ENCODE measurements at places on chromosomes 1 and 21.

DNA sequence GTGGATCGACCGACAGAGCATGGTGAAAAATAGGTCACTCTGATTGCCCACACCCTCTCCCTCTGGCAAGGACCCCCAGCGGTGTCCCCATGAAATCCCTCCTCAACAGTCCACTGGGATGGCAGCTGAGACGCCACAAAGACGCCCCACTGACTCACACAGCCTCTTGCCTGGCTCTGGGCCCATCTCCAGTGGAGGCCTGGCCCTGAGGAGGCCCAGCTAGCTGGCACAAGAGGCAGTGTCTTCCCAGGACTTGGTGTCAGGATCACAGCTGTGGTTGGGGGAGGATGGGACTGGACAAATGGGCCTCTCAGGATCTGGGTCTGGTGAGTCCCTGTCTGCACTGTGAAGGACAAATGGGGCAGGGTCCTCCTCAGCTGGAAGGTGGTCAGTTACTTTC lies 4.6 kb downstream of the ALX3 start:
- no peak for DNase-seq

DNA sequence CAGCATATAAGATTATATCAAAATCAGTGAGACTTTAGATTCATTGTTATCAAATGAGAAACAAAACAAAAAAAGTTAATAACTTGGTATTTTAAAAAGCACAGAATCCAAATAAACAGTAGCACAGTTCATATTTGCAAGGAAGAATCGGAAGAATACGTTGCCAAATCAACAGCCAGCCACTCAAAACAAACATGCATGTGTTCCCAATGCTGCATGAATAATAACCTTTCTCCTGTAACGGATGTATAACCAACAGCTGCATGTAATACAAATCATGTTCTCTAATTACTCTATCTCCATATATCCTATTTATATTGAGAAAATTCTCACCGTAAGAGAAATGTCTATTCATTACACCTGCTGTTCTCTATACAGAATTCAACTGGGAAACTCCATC lies 98.9 kb upstream of the FOXD3 start:
- DNase-seq, result no peak

- DNase-seq, result no peak
Observed at GRCh38 chr1:24888971-24889676, 41.0 kb downstream of the RUNX3 start.

DNA sequence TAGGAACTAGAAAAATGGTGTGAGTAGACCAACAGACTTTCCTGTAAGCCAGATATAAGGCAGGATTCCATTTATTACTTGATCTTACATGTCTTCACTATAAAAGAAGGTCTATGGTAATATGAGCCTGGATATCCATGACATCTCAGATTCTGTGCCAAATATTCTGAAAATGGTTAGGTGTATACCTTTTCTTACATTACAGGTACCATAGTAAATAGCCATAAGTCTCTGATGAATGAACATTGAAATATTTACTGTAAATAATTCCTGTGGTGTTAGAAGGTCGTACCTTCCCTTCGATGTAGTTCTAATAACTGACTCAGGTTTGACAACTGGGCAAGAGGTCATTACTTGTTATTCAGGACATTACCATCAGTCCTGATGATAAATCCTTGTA lies 657.9 kb downstream of the BRINP3 start:
- no peak for DNase-seq

GRCh38 chr1:90936061-90936460 lies 85.8 kb downstream of the ZNF644 start:
- no peak for DNase-seq

DNA sequence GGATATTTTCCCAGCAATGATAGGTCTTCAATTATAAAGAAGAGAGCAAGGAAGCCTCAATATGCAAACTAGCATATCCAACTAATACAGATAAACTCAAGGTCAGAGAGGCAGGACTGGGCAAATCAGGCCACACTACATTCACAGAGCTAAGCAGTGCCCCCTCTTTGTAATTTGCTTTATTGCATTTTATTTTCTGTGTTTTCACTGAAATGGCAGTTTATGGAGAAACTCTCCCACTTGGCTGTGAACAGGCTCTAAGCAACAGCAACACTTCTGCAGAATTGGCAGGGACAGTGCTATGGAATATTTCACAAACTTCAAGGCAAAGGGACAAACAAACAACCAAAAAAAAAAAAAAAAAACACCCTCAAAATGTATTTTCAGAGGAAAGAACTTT lies 93.4 kb upstream of the SOD1 start:
- no peak for DNase-seq

DNA sequence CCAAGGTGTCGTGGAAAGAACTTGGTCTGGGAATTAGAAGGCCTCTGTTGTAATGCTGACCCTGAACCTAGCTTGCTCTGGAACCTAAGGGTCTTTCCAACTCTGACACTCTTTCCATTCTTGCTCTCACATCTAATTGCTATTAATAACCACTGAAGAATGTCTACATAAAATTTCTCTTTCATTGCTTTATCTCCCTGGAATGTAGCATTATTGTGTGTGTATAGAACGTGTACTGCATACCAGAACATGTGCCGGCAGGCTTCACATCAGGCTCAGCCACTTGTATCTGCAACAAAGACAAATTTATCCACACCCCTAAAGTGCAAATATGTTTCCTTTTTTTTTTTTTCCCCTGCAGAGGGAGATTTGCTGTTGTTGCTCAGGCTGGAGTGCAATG lies 13.9 kb upstream of the LAX1 start:
- no peak for DNase-seq

- no peak for DNase-seq
Observed at GRCh38 chr21:39537571-39537970, 75.2 kb upstream of the B3GALT5 start.

GRCh38 chr1:85058786-85059185 lies 10.5 kb upstream of the MCOLN3 start:
- no peak for DNase-seq

DNA sequence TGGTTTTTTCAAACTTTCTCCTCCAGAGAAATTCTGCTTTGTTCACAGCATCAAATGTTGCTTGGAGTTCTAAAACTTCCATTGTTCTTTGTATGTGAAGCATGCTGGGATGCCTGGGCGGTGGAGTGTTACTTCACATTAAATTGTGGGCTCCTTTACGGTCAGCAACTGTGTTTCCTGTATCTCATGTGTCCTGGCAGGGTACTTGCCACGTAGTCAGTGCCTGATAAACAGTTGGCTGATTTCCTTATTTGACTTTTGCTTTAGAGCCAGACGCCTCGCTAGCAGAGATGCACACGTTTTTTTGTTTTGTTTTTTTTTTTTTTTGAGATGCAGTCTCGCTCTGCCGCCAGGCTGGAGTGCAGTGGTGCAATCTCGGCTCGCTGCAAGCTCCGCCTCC lies 96.7 kb downstream of the UCK2 start:
- DNase-seq, result no peak

DNA sequence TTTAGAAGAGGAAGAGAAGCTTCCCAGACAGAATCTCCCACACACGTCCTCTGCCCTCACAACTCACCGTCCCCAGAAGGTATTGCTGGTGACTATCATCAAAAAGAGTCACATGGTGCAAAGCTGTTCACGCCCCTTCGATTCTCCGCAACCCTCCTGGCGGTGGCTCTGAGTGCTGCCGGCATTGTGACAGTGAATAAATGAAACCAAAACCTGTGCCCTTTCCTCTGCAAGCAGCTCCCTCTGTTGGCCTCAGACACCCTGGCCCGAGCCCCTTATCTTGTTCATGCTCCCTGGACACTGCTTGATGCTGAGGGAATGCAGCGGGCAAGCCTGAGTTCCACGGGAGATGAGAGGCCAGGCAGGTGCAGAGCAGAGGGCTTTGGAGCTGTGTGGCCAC lies 510.3 kb downstream of the NPHP4 start:
- DNase-seq, result no peak

DNA sequence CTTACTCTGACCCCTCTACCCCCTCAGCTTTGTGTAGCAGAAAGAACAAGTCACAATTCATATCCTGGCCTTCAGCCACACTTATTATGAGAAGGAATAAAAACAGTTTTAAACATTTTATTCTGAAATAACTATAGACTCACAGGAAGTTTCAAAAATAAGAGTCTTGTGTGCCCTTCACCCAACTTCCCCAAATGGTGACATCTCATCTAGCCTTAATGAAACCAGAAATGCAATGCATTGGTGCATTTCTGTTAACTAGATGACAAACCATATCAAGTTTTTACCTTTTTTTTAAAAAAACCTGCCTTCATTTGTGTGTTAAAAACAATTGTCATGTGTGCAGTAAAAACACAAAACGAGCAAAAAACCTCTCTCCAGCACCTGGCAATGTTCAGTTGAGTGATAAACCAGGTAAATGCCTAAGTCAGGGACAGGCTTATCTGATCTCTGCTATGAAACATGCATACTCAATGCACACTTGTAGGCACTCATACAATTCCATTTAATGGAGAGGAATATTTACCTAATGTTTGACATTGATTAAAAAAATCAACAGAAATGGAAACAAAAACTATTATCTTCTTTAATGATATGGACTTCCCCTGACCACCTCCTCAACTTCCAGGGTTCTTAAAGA lies 51.5 kb downstream of the SH3BGR start:
- DNase-seq, result no peak

DNA sequence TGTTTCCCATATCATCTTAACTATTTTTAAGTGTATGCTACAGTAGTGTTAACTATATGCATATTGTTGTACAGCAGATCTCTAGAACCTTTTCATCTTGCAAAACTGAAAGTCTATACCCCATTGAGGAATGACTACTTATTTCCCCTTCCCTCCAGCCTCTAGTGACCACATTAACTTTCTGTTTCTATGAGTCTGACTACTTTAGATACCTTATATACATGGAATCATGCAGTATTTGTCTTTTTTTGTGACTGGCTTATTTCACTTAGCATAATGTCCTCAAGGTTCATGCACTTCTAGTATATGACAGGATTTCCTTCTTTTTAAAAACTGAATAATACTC lies 96.5 kb upstream of the BTG3 start:
- no peak for DNase-seq

GRCh38 chr1:43536864-43537358 lies 6.2 kb downstream of the PTPRF start:
- no peak for DNase-seq

GRCh38 chr21:31190516-31190915 lies 152.2 kb upstream of the KRTAP19-8 start:
- DNase-seq, result no peak

- no peak for DNase-seq
Observed at GRCh38 chr1:93374334-93375106, 28.8 kb downstream of the DR1 start.

GRCh38 chr1:178934546-178934945 lies 63.7 kb upstream of the ANGPTL1 start:
- no peak for DNase-seq

GRCh38 chr1:190847166-190847565 lies 369.5 kb upstream of the BRINP3 start:
- DNase-seq, result no peak

- no peak for DNase-seq
Observed at GRCh38 chr1:67609577-67610341, 75.2 kb upstream of the GADD45A start.

GRCh38 chr1:209041927-209042326 lies 541.6 kb upstream of the CAMK1G start:
- DNase-seq, result no peak

GRCh38 chr1:168752171-168752832 lies 23.3 kb upstream of the DPT start:
- no peak for DNase-seq

- DNase-seq, result peak; percentile 65
Observed at GRCh38 chr1:223771814-223772770, 59.8 kb downstream of the CAPN2 start.

DNA sequence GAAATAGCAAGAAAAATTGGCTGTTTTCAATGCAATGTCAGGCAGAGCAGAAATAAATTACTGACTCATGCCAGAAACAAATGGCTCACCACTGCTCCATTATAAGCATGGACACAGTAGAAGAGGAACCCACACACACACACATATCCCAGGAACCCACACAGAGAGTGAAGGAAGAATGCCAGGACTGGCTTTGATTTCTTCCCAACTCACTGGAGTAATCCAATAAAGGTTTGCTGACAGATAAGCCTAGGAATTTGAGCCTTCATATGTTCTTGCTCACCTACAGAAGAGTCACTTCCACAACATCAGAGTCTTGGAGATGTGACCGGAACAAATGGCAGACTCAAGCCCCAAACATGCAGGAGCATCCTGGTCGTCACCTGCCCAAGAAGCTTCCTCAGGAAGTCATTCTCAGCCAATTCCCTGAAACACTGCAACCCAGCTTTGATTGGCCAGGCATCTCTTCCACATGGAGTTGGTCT lies 2.2 kb downstream of the SH3BP5L start:
- DNase-seq, result peak; percentile 52

GRCh38 chr1:161506336-161507223 lies 1.3 kb downstream of the FCGR2A start:
- no peak for DNase-seq

- no peak for DNase-seq
Observed at GRCh38 chr1:209012443-209013196, 570.9 kb upstream of the CAMK1G start.

- no peak for DNase-seq
Observed at GRCh38 chr1:231493421-231494185, 34.9 kb upstream of the TSNAX start.

DNA sequence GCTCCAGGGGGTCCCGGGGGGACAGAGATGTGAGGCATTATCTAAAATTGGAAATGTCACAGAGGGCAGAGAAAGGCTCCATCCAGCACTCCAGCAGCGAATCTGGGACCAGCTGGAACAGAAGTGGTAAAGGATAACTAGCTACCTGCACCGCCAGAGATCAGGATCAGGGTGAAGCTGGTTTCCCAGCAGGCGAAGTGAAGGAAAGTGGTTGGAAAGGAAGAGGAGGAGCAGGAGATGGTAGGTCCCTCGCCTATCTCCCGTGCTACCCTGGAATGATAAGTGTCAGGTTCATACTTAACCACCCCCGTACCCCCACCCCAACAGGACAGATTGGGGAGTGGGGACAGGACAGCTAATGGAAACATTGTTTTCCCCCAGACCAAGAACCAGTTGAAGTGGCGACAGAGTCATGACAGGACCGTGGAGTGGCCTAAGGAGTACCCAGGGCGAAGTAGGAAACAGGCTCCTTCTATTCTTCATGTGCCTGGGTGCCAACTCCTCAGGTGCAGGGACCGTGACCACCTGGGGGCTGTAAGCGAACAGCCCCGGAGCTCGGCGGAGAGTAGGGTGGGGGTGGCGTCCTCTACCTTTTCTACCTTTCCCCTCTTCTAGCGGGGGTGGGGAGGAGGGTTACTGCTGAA lies 717 bp downstream of the B4GALT3 start:
- no peak for DNase-seq
